ENCODE measurements at places on chromosomes 5 and 9.
A peak's percentile ranks its signal among the peaks of the same experiment; 100 is the strongest.

- H3K27ac ChIP-seq: no peak overlapping the region
- peaks cover 1% of the 10 kb centered on the region for H3K4me1 ChIP-seq
- H3K36me3 ChIP-seq: no peaks in the 10 kb centered on the region
Measured at GRCh38 chr9:37163299-37163698, 42.9 kb downstream of the ZCCHC7 start.

- H3K27ac ChIP-seq: no peak overlapping the region
- H3K4me1 ChIP-seq: no peaks in the 10 kb centered on the region
- no peaks in the 10 kb centered on the region for H3K27me3 ChIP-seq
- DNase-seq: no peak
- H3K36me3 ChIP-seq: no peaks in the 10 kb centered on the region
Measured at GRCh38 chr5:90438100-90438499, 28.5 kb upstream of the CETN3 start.

- H3K4me3 ChIP-seq: no peak overlapping the region
- peaks cover 6% of the 10 kb centered on the region for H3K36me3 ChIP-seq
- DNase-seq: no peak
- no peak overlapping the region for H3K27ac ChIP-seq
Measured at GRCh38 chr5:78627175-78627574, 21.4 kb downstream of the LHFPL2 start.

DNA sequence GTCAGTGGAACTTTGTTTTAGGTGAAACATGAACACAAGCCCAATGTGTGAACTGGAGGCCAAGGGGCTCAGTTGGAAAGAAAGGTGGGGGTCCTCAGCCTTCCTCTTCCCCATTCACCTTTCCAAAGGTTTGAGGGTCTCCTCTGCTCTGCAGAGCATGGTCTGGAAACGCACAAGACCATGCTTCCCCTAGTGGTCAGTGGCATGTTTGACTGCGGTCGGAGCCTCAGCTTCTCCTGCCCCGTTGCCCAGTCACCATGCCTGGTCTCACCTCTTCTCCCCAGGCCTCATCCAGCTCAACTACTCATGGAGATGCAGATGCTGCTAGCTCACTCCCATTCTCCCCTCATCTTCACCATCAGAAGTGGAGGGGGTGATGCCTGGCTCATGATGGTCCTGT lies 340.3 kb downstream of the GADD45G start:
- DNase-seq: no peak
- H3K36me3 ChIP-seq: no peaks in the 10 kb centered on the region
- H3K27me3 ChIP-seq: peaks cover 1% of the 10 kb centered on the region
- no peak overlapping the region for H3K4me3 ChIP-seq
- no peak overlapping the region for H3K27ac ChIP-seq
- peaks cover 10% of the 10 kb centered on the region for H3K4me1 ChIP-seq

- H3K27me3 ChIP-seq: peaks cover 6% of the 10 kb centered on the region
- no peaks in the 10 kb centered on the region for H3K36me3 ChIP-seq
- H3K4me1 ChIP-seq: peaks cover 26% of the 10 kb centered on the region
- H3K4me3 ChIP-seq: peak overlapping the region; percentile 71
- peak; percentile 60 for DNase-seq
Measured at GRCh38 chr9:129596541-129597331, 24.2 kb downstream of the C9orf50 start.

GRCh38 chr9:96135076-96135752 lies 166.8 kb downstream of the HSD17B3 start:
- H3K4me3 ChIP-seq: no peak overlapping the region
- H3K4me1 ChIP-seq: peaks cover 22% of the 10 kb centered on the region
- DNase-seq: no peak
- peaks cover 6% of the 10 kb centered on the region for H3K36me3 ChIP-seq
- no peak overlapping the region for H3K27ac ChIP-seq
- H3K27me3 ChIP-seq: peaks cover 5% of the 10 kb centered on the region

- peaks cover 33% of the 10 kb centered on the region for H3K4me1 ChIP-seq
- peak overlapping the region; percentile 83 for H3K4me3 ChIP-seq
- no peak overlapping the region for H3K27ac ChIP-seq
- no peak for DNase-seq
- no peaks in the 10 kb centered on the region for H3K36me3 ChIP-seq
Measured at GRCh38 chr9:131807144-131807983, 67.5 kb upstream of the RAPGEF1 start.

- H3K4me1 ChIP-seq: peaks cover 11% of the 10 kb centered on the region
- no peaks in the 10 kb centered on the region for H3K36me3 ChIP-seq
- no peak overlapping the region for H3K4me3 ChIP-seq
- H3K27ac ChIP-seq: no peak overlapping the region
- no peak for DNase-seq
Measured at GRCh38 chr5:126680191-126680817, 79.6 kb downstream of the PHAX start.

GRCh38 chr9:91992461-91993041 lies 42.5 kb upstream of the ROR2 start:
- no peak for DNase-seq
- no peaks in the 10 kb centered on the region for H3K27me3 ChIP-seq
- peaks cover 5% of the 10 kb centered on the region for H3K36me3 ChIP-seq
- peaks cover 16% of the 10 kb centered on the region for H3K4me1 ChIP-seq
- H3K4me3 ChIP-seq: no peak overlapping the region
- H3K27ac ChIP-seq: no peak overlapping the region

DNA sequence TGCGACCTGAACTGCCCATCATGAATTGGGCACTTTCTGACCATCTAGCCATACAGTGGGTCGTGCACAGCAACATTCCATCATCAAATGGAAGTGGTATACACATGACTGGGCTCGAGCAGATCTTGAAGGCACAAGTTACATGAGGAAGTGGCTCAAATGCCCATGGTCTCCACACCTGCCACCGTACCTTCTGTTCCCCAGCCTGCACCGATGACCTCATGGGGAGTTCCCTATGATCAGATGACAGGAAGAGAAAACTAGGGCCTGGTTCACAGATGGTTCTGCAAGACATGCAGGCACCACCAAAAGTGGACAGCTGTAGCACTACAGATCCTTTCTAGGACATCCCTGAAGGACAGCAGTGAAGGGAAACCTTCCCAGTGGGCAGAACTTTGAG lies 21.8 kb downstream of the MTMR12 start:
- H3K27ac ChIP-seq: peak overlapping the region; percentile 11
- H3K4me3 ChIP-seq: no peak overlapping the region
- DNase-seq: no peak

DNA sequence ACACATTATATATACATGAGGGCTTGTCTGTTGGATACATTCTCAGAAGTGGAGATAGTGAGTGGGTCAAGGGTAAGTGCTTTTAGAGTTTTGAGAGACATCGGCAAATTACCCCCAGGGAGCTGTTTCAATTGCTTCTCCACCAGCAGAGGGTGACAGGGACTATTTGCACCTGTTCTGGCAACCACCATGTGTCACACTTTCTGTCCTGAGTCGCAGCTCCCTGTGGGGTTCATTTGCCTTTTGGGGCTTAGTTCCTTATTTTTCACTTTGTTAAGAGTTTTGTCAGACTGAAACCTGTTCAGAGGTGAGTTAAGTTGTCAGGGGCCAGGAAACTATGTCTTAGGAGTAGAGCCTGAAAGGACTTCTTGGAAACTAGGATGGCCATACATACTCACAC lies 20.1 kb upstream of the SLC36A1 start:
- peaks cover 6% of the 10 kb centered on the region for H3K27me3 ChIP-seq
- H3K4me3 ChIP-seq: no peak overlapping the region

DNA sequence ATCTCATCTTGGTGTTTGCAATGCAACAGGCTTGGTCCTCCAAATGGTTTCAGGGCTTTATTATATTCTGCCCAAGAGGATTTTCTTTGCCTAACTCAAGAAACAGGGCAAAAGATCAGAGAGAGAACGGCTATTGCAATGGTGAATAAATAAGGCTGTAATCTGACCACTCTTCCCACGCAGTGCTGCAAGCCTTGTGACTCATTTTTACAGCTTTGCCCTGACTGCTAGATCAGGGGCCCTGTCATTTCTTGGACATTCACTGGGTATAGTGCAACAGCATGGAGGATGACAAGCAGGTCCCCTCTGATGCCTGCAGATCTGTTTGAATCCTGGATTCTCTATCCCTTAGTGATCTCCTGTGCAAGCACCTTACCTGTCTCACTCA lies 459.1 kb downstream of the EBF1 start:
- no peaks in the 10 kb centered on the region for H3K36me3 ChIP-seq
- H3K4me1 ChIP-seq: peaks cover 7% of the 10 kb centered on the region
- no peak overlapping the region for H3K27ac ChIP-seq
- DNase-seq: no peak

DNA sequence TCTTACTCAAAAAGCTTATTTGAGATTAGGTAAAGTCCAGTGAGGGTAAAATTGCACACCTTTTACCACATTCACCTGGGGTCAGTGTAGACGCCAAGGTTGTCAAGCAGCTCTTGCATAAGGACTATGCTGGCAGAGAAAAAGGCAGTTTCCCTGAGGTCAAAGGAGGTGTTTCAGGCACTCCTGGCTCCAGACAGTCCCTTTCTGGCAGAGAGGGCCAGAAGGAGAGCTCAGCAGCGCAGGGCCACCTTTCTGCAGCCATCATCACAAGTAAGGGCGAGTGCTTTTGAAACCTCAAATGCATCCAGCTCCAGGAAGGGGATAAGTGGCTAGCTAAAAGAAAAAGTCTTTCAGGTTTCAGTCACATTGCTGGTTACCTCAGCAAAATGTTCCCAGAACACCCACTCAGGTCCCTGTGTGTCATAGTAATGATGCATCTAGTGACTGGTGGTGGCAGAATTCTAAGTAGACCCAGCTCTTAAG lies 16.7 kb upstream of the IL13 start:
- H3K4me1 ChIP-seq: no peaks in the 10 kb centered on the region
- H3K36me3 ChIP-seq: peaks cover 11% of the 10 kb centered on the region
- peaks cover 4% of the 10 kb centered on the region for H3K27me3 ChIP-seq
- no peak overlapping the region for H3K27ac ChIP-seq
- no peak for DNase-seq

DNA sequence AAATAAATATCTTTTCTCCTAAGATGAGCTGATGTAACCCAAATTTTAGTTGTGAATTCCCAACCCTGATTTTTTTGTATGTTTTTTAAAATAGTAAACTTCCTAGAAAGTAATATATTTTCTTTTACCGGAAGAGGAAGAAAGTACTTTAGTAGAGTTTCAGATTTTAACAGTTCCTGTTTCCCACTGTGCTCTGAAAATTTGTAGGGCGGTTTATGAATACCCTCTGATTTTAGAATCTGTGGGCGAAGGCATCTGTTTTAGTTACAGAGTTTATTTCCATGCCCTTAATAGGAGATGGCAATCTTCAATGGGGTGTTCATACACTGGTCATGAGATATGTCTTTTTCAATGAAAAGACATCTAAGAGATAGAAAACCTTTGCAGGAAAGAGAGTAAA lies 3.7 kb upstream of the HOMER1 start:
- no peak overlapping the region for H3K4me3 ChIP-seq
- H3K27ac ChIP-seq: no peak overlapping the region

- DNase-seq: no peak
Measured at GRCh38 chr5:6626508-6626907, 6.3 kb downstream of the NSUN2 start.

DNA sequence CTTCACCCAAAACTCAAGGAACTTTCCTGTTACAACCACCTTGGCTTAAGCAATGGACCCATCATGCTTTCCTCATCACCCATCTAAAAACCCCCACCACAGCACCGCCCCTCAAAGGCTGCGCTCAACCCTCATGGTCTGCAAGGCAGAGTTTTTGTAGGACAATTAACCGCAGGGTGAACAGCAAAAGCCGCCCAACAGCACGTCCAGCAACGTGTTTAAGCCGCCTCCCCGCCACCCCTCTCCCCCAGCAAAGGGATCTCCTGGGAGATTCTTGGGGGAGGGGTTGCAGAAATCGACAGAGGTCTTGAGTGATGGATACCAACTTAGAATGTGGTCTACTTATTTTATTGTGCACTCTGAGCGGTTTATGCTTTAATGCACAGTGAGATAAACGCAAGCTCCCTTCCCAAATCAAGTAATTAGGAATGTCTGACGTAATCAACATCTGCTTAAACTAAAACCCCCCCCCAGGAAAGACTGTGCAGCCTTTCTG lies 1.9 kb downstream of the ROR2 start:
- peak overlapping the region; percentile 85 for H3K27ac ChIP-seq
- peak overlapping the region; percentile 93 for H3K4me3 ChIP-seq
- H3K4me1 ChIP-seq: peaks cover 36% of the 10 kb centered on the region
- DNase-seq: peak; percentile 45

DNA sequence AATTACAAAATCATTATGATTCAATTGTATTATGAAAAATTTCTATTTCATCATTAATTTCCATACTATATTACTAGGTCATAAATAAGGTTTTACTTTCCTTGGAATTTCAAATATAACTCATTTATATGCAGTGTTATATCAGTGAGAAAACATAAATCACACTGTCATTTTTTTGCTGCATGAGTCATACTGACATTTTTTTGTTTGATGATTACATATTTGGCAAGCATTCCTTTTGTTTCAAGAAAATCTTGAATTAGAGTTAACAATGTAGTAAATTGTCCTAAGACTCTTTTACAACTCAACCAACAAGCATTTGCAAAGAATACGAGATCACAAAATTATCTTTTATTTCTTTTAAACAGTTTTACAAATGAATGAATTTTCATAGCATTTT lies 298.4 kb upstream of the SEMA6A start:
- no peaks in the 10 kb centered on the region for H3K4me1 ChIP-seq
- DNase-seq: no peak
- H3K36me3 ChIP-seq: peaks cover 13% of the 10 kb centered on the region
- no peaks in the 10 kb centered on the region for H3K27me3 ChIP-seq
- no peak overlapping the region for H3K4me3 ChIP-seq

DNA sequence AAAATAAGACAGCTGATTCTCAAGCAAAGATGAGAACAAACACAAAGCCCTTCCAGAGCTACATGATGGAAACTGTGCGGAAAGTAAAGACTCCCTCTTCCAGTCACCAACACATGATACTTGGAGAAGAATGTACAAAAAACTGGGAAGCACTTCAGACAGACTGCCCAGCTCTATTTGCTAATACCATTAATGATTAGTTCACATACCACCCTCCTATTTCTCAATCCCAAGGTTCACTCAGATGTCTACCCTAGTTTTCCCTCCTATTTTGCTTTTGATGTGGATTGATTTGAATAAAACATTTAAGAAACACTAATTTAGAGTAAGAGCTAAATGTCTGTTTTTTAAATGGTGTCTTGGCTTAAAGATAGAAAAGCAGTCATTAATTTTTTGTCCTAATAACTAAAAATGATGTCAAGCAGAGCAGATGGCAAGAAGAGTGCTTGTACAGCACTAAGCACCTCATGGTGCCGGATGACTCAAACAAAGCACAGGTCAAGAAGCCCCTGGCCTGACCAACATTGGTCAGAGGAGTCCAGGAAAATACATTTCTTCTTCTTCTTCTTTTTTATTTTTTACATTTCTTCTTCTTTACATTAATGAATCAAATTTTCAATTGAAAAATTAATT lies 639.4 kb downstream of the PDE4D start:
- H3K27ac ChIP-seq: no peak overlapping the region
- no peak for DNase-seq
- no peaks in the 10 kb centered on the region for H3K4me1 ChIP-seq
- H3K36me3 ChIP-seq: no peaks in the 10 kb centered on the region
- no peaks in the 10 kb centered on the region for H3K27me3 ChIP-seq

- H3K36me3 ChIP-seq: no peaks in the 10 kb centered on the region
- no peak overlapping the region for H3K4me3 ChIP-seq
- no peaks in the 10 kb centered on the region for H3K27me3 ChIP-seq
- DNase-seq: no peak
Measured at GRCh38 chr9:4979239-4979638, 5.8 kb upstream of the JAK2 start.

Measured in glutamatergic neuron (in vitro differentiated cells).